ENCODE measurements at places on chromosomes 2 and 18.

GRCh38 chr2:16109368-16109820 is 169.0 kb downstream of the MYCN start:
- no peak for DNase-seq

DNA sequence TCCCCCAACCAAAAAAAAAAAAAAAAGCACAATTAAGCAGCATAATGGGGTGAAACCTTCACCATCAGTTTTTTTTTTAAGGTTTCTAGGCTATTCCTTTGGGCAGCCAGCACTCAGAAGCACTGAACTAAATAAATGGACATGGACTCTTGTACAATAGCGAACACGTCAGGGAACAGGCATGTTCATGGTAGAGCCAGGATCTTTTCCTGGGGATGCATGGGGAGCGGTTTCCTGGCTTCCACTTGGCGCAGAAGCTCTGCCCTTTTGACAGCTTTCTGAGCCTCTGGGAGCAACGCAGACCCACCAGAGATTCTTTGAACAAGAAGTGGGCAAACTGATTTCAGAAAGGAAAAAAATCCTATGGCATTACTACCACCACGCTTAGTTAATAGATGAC is 35.0 kb downstream of the ALPK2 start:
- no peak for DNase-seq

DNA sequence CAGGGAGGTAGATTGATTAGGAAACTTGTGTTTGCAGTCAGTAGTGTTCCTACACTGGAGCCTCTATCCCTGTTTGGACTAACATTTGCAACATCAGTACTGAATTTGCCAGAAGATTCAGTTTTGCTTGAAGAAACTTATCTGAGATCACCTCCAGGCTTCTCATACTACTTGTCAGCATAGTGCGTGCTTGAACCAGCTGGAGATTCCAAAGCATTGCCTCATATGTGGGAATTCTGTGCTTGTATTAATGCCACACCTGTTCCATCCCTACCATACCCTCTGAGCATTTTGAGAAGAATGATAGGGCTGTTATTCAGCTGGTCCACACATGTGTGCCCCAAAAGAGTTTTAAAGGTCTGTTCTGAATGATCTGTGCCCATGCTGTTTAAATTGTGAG is 148.7 kb downstream of the RAPGEF4 start:
- no peak for DNase-seq

DNA sequence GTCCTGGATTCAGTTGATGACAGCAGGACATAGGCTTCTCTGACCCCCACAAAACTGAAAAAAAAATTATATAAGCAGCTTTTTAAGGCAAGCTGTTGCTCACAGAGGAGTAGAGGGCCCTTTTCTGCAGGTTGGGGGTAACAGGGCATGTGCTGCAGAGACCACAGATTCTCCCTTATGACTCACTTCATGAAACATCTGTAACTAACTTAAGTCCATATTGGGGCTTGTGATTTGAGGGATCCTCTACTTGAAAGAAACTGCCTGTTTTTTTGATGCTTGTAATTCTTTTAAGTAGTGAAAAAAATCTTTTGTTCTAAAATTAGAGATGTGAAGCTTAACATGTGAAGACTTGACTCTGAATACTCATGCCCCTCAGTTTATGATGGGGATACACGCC is 33.4 kb downstream of the XRCC5 start:
- DNase-seq = no peak

DNA sequence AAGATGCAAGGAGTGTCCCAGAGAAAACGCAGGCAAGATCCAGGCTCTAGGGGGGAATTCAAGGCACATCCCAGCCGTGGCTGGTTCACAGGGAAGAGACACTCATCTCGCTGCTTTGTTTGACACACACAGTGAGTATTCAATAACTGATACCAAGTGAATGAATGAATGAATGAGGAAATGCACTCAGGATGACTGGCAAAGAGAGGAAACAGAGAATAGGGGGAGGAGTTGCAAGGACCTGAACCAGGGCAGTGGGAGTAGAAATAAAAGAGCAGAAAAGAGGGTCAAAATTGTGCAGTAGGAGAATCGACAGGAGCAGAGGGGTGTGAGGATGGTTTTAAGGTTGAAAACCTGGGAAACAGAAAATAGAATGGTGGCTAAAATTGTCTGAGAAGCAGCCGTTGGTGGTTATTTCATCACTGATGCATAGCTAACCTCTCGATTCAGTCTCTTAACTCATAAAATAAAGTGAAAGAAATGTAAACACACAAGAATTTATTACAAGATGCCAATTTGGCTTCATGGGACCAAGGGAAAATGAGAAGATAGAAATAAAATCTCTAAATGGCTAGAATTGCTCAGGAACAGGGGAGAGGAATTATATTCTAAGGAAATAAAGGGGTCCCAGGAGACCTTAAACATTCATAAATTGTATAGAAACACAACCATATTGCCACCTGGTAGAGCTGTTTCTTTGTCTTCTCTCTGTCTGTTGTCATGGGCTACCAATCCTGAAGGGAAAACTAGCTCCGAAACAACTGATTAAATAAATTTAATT is 63.9 kb upstream of the PHLPP1 start:
- no peak for DNase-seq

- DNase-seq = no peak
Measured at GRCh38 chr2:175525975-175526374, 344.5 kb upstream of the ATP5MC3 start.

GRCh38 chr2:121185571-121186074 is 99.4 kb downstream of the TFCP2L1 start:
- DNase-seq = no peak

- peak; percentile 35 for DNase-seq
Measured at GRCh38 chr2:143259368-143259958, 130.2 kb downstream of the ARHGAP15 start.

- DNase-seq = no peak
Measured at GRCh38 chr2:172698041-172698863, 37.4 kb upstream of the RAPGEF4 start.

GRCh38 chr2:74391580-74392448 is 11.7 kb upstream of the DCTN1 start:
- peak; percentile 51 for DNase-seq

GRCh38 chr2:12436935-12437561 is 279.7 kb upstream of the TRIB2 start:
- DNase-seq = no peak

GRCh38 chr18:28903306-28903705 is 726.4 kb upstream of the CDH2 start:
- no peak for DNase-seq

DNA sequence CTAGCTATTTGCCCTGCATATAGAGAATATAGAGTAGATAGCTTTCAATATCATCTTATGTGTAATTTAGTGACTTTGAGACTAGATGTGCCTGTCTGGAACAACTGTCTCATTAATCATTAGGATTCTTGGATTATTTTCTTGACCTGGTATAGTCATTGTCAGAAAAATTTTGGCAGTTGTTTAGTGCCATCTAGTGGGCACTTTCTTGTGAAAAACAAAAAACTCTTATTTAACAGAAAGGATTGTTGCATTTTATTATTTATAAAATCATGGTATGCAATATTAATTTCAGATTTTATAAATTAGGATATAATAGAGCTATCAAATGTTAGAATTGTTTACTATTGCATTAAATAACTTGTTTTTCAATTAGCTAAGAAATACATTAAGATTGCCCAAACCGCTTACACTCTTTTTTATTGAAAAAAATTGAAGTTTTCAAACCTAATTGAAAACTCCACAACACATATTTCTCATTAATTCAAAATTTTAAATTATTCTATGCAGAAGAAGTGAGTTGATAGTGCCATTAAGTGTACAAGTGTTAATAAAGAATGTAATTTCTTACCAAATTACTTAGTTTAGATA is 80.3 kb downstream of the DYNAP start:
- no peak for DNase-seq

GRCh38 chr18:32469691-32470459 is 807 bp downstream of the GAREM1 start:
- DNase-seq = no peak

DNA sequence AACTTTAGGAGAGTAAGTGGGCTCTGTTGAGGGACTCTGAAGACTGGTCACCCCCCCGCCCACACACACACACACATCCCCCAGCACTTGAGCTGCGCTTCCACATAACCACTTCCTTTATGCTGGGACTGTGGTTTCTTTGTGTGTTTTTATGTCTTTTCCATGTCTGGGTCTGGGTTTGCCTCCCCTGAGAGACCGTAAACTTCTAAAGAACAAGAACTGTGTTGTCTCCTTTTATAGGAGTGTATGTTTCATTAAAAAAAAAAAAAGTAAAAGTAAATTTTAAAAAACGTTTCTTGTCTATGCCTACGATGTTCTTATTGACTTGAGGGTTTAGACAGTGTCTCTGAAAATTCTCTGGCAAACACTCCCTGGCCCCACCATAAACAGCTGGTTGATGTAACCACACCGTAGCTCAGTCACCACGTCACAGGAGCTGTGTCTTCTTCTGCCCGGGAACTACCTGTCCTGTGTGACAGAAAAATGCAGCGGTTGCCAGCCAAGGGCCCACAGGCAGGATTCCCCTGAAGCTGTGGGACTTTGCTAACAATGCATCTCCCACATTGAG is 68.0 kb downstream of the KLHL29 start:
- DNase-seq = no peak

GRCh38 chr2:62545261-62545660 is 39.3 kb upstream of the TMEM17 start:
- DNase-seq = no peak

- DNase-seq = no peak
Measured at GRCh38 chr18:9734189-9734588, 26.1 kb downstream of the RAB31 start.

- peak; percentile 76 for DNase-seq
Measured at GRCh38 chr2:67650291-67651133, 253.4 kb downstream of the ETAA1 start.

- DNase-seq = no peak
Measured at GRCh38 chr2:167187978-167188967, 300.0 kb downstream of the XIRP2 start.

DNA sequence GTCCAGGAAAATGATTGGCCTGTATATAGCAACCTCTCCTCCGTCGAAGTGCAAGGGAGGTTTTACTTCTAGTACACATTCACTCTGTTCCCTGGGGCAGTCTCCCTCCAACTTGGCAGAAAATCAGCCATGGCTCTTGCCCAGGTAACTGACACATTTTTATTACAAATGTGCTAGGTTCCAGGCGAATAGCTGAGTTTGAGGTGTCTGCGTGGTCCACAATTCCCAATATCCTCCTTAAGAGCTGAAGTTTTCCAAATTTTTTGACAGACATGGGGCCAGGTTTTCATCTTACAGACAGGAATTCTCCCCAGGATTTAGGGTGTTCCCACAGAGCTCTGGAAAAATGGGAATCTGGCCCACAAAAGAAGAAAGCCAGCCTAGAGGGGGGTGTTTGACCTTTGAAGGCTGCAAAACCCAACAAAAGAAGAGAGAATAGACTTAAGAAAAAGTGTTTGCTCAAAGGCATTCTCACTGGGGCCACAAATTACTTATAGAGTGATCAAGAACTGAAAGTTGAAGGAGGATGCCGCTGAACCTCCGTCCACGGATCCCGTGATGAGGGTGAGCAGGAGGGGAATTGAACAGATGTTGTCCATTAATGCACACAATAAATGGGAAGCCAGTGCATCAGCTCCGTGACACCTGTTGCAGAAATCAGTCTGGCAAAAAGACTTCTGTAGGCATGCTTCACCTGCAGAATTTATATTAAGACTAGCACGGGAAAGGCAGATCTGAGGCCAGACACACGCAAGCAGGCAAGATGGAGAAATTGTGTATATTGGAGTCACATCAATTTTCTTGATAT is 242.3 kb upstream of the COPS8 start:
- no peak for DNase-seq

GRCh38 chr2:231640641-231641111 is 48.0 kb downstream of the TEX44 start:
- no peak for DNase-seq

DNA sequence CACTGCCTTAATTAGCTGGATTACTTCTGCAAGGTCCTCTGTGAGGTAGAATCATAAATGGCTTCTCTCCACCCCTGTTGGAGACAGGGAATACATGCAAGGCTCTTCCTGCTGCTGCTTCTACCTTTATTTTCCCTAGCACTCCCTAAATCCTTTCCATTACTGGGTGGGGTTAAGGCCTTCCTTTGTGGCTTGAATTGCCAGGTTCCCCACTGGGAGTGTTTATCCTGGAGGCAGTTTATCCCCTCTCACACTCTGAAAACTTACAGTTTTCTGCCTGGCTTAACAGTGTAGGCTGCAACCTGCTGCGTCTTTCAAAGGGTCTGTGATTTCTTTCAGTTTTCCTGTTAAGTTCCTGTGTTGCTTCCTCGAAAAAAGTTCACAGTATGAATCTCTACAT is 1062.3 kb upstream of the CRIM1 start:
- no peak for DNase-seq

DNA sequence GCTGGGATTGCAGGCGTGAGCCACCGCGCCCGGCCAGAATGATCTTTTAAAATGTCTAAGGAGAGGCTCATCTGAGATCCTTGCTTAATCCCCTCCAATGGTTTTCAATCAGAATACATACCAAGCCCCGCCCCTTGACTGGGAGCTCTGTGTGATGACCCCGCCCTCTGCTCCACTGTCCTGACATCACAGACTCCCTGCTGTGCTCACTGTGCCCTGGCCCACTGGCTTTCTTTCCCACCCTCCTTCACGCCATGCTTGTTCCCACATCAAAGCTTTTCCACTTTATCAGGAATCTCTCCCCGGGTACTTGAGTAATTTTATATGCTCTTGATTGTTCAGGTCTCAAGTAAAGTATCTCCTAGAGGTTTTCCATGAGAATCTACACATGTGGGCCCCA is 762.3 kb upstream of the ID2 start:
- DNase-seq = no peak

DNA sequence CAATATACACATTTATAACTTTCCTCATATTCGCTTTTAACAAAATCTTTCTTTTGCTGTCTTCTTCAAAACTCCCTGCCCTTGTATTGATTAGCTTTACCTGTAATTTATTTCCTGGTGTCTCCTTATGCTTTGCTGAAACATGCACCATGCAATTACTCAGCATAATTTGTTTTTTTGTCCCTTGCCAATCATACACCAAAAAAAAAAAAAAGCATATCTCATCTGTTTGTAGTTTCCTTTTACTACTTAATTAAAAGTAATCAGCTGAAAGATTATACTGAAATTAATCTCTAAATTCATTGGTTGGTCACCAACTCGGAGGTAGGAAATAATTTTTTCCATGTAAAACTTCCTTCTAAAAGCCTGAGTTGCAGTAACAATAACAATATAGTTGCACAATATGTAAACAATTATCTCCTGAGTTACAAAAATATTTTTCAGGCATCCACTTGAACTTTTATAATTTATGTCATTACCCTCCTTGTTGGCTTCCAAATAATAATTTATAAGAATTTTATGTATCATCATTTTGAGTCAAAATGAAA is 53.0 kb upstream of the ROCK1 start:
- DNase-seq = no peak

- no peak for DNase-seq
Measured at GRCh38 chr2:152676461-152676860, 40.8 kb downstream of the PRPF40A start.

DNA sequence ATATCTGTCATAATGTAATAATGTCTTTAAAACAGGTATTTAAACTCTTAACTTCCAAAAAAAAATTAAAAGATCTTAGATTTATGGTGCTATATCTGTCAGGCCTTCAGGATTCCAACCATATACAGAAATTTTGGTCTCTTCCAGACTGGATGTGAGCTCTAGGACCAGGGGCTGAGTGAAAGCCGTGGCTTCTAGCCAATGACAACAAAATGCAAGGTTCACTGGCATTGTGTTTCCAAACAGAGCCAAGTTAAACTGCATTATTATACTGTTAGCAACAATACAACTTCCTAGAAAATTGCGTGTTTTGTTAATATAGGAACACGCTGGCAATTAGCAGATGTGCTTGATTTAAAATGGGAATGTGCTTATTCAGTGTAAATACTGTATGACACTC is 809.8 kb upstream of the SOX11 start:
- DNase-seq = no peak

All from epithelial cell of proximal tubule (primary cell).